ENCODE measurements at places on chromosomes 11 and 22.

DNA sequence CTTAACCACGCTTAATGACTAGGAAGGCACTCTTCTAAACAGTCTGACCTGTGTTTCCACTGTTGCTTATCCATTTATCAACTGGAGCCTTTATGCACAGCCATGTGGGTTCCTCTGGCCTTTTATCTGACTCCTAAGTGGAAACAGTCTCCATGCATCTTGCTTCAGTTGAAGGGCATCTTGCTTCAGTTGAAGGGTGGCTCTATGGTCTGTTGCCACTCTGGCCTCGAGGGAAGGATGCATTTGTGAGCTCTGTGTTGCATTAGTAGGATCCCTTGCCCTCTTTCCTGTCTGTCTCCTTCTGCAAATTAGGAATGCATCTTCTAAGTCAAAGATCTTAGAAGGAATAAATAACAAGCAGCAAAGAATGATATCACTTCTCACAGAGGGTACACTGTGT is 25.8 kb upstream of the C11orf96 start:
- no peak for DNase-seq

DNA sequence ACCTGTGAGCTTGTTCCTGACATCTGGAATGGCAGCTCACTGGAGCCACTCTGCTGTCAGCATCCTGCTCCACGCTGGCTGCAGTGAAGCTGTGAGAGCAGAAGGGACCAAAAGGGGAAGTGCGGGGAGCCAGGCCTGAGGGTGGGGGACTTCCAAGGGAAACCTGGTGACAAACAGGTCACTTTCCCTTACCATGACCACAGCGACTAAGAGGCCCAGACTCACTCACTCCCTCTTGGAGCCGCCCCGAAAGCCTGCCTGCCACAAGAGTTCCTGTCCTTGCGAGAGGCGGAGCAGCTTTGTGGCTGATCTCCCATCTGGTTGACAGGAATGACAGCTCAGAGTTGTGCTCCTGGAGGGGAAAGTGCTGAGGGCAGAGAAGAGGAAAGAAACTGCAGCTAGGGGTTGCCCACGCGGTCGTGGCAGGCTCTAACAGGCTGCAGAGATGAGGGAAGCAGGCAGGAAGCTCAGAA is 183.8 kb upstream of the NTM start:
- no peak for DNase-seq

GRCh38 chr11:1708716-1709115 is 11.7 kb downstream of the KRTAP5-6 start:
- DNase-seq: no peak

DNA sequence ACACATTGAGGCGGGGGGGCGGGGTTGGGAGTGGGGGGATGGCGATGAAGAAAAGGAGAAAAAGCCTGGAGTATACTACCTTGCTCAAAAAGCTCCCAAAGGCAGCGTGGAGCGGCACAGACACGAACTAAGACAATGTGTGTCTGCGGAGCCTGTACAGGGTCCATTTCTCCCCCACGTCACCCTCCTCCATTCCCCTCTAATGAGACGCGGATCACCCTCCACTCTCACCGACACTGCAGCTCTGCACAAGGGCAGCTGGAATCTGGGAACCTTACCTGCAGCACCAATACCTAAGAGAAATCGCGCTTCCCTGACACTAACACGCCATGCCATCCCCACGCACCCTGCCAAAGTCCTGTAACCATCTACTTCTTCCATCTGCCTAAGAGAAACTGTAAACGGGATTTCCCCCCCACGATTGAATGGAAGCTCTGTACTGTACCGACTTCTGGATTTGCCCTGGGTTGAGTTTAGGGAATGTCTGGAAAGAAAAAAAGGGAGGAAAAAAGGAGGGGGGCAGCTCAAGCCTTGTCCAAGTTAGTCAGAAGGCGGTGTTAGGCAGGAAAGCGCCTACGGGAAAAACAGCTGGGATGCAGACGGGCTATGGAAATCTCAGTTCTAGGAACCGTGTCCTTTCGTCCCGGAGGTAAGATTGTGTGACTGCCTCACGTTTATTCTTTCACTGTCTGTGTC is 125.7 kb upstream of the C11orf58 start:
- DNase-seq: peak; percentile 40

DNA sequence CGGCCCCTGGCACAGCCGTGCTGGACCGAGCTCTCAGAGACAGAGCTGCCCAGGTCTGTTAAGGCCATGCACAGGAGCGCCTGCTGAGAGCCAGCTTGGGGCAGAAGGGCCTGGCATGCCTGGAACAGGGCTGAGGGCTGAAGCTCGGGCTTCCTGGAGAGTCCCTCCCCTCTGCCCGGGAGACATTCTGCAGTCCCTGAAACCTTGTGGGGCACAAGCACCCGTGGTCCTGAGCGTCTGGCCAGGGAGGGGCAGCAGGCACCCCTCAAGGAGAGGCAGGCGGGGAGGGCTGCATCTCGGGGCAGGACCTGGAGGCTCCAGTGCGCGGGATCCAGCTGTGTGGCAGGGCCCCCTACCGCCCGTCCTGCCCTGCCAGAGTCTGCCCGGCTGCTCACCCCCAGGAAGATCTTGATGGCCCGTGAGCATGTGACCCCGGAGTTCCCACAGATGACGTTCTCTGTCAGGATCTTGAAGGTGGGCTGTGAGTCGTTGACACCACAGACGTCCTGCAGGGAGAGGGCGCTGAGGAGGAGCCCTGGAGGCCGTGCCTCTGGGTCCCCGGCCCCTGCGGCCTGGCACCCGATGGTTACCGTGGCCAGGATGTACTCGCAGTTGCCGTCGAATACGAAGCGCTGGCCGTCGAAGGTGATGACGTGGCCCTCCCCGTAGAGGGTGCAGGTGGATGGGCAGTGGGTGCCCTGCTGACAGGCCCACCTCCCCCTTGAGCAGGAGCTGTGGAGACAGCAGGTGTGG is 10.9 kb downstream of the MUC6 start:
- no peak for DNase-seq

DNA sequence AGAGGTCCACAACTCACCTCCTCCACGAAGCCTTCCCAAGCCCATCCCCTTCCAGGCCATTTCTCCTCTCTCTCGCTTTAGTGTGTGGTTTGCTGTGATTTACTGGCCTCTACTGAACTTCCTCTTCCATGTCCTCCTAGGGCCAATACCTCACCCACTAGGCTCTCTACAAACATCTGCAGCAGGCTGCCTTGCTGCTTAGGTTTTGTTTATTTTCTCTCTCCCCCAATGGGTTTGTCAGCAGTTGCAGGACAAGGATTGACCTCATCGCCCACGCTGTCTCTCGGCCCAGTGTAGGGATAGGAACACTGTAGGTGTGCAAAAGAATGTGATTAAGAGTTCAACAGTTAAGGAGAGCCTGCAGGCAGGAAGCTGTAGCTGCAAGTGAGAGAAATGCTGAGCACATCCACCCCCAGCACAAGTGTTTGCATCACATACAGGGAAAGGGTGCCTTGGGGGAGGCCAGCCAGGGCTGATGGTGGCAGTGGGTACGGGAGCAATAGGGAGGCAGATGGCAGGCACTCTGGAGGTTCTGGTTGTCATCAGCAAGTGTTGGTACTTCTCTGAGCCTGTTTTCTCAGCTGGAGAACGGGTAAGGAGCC is 1.4 kb downstream of the PC start:
- peak; percentile 79 for DNase-seq

DNA sequence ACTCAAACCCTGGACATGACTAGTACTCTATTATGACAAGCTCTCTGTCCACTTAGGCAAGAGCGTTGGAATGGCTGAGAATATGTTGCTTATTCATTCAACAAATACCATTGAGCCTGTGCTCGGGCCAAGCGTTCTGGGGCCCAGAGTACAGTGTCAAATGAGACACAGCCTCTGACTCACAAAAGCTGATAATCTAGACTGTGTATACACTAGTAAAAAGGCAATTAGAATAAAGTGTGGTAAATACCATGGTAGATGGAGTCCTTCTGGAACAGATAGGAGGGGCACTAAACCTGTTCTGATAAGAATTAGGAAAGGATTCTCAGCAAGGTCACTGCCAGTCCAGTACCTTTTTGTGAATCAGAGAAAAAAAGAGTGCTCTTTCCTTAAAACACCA is 24.7 kb downstream of the KCNE3 start:
- peak; percentile 50 for DNase-seq

DNA sequence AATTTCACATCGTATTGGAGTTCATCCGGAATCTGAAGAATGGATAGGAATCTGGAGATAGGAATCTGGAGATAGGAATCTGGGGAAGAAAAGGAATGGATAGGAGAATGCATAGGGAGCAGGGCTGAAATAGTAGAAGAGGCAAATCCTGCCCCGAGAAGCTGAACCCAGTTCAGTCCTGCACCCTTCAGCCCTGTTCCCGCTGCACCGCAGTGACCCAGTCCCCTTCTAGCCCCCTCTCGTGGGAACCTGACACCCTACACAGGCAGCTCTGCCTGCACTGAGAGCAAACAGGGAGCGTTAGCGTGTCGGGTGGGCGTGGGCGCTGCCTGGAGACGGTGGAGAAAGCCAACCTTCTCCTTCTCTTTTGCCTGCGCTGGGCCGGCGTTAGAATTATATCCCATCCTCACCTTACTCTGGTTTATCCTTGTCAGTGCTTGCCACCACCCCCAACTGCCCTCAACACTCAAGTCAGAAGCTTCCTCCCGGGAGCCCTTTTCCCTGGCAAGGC is 1.0 kb upstream of the CCKBR start:
- DNase-seq: peak; percentile 32

DNA sequence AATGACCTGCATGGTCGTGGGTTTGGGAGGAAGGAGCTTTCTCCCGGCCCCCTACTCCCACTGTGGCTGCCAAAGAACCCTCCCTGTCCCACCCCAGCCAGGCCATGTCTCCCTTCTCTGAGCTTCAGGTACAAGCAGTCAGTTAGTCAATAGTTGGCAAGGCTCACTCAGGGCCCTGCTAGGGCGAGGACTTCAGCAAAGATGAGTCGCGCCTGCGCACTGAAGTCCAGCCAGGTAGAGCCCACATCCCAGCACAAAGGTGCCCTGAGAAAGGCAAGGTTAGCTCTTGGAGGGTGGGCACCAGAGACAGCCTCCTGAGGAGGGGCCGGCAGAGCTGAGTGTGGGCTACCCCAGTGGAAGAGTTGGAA is 11.1 kb downstream of the C11orf86 start:
- DNase-seq: no peak

GRCh38 chr22:46352276-46352675 is 16.8 kb downstream of the TRMU start:
- DNase-seq: no peak

DNA sequence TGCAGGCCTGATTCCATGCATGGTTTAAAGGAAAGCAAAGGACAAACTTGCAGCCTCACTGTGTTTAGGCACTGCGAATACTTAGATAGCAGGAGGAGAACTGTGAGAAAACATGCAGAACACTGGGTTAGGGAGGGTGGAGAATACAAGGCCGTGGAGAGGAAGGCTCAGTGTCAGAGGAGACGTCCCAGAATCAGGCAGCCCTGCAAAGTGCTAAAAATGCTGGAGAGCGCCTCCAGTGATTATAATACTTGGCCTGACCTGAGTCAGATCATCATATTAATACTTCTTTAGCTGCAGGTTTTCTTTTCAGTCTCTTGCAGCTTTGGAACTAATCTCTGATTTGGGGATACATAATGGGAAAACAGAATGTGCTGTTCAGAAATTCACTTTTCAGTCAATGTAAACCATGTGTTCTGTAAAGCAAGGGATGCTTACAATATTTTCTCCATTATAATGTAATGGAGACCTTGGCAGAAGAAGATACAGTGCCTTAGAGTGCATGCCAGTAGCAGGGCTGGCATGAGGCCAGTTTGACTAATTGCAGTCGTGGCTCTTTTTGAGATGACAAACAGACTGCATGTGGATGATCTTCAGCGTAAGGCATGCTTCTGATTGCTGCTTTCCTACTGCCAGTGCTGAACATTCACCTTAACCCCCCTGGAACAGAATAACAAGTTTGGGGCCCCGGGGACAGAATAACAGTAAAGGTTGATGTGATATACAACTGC is 16.8 kb downstream of the EXT2 start:
- peak; percentile 90 for DNase-seq

- no peak for DNase-seq
Observed at GRCh38 chr11:95229993-95230809, 801 bp downstream of the SESN3 start.

DNA sequence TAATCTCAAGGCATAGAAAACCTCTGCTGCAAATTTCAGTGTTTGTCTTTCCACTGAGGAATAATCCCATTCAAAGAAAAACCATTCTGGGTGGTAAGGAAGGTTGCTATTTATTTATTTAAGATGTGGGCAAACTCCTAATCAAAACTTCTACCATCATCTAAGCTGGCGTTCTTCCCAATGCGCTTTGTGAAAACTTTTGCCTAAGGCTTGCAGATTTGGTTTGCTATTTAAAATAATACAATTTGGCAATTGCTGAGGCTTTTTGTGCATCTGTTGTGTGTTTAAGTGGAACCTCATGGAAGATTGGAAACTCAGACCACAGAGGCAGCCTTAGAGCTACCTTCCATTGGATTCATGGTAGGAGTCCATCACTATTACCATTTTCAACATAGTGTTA is 309.0 kb downstream of the BLID start:
- no peak for DNase-seq
